Ovary (tissue), 10 donors: ENCODE measurements at places on chromosomes 12 and 14.

DNA sequence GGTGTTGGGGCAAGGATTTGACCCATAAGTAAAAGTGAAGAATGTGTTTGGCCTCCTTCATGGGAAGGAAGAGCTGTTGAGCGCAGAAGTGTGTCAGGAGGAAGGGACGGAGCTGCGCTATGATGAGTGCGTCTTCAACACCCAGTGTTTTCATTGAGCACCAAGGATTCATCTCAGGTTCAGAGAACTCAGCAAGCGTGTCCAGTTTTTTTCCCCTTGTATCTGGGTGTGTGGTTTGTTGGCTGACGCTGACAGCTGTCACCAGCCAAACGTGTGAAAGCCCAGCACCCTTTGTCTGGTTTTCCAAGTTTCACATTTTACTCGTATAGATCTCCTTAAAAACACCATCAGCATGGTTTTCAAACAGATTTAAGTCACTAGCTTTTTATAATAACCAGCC, 12.3 kb downstream of the EP400 start:
- DNase-seq: no peak
- no peak overlapping the region for H3K4me3 ChIP-seq
- no peaks in the 10 kb centered on the region for H3K27me3 ChIP-seq
- peaks cover 17% of the 10 kb centered on the region for H3K4me1 ChIP-seq

DNA sequence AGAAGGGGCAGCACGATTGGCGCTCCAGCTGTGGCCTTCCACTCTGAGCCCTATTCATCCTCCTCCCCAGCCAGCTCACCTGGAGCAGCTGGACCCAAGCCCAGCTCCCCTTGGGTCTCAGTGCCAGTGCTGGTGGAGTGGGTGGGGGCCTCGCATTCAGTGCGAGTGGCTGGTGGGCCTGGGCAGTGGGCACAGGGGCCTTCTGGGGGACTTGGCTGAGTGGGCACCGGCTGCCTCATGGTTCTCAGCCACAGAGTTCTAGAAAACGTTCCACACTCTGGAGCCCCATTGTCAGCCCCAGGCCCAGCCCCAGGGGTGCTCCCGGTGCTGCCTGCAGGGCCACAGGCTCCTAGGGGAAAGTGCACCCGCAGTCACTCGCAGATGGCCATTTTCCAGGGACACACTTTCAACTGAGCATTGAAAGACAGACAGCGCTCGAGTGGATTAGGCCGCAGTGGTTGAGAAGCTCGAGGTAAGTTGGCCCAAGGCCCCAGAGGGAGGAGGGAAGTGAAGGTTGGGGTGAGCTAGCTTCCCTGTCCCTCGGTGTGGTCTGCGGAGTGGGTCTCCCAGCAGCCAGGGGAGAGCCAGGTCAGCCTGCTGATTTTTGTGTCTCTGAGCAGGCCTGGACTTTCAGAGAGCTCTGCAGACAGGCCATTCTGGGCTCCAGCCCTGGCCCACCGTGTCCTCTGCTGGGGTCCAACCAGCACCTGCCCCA, 3.8 kb downstream of the CLBA1 start:
- no peak overlapping the region for H3K4me3 ChIP-seq
- H3K27me3 ChIP-seq: no peaks in the 10 kb centered on the region
- H3K4me1 ChIP-seq: peaks cover 4% of the 10 kb centered on the region
- DNase-seq: no peak
- no peak overlapping the region for H3K27ac ChIP-seq
- H3K36me3 ChIP-seq: no peaks in the 10 kb centered on the region

- H3K4me1 ChIP-seq: no peaks in the 10 kb centered on the region
- H3K36me3 ChIP-seq: no peaks in the 10 kb centered on the region
- H3K27me3 ChIP-seq: no peaks in the 10 kb centered on the region
- H3K4me3 ChIP-seq: no peak overlapping the region
- no peak overlapping the region for H3K27ac ChIP-seq
- no peak for DNase-seq
Measured at GRCh38 chr12:78239544-78239943, 408.9 kb downstream of the NAV3 start.

- no peak overlapping the region for H3K4me3 ChIP-seq
- H3K4me1 ChIP-seq: no peaks in the 10 kb centered on the region
- DNase-seq: no peak
- H3K36me3 ChIP-seq: no peaks in the 10 kb centered on the region
- H3K27ac ChIP-seq: no peak overlapping the region
Measured at GRCh38 chr14:31070431-31070830, 44.3 kb upstream of the STRN3 start.

DNA sequence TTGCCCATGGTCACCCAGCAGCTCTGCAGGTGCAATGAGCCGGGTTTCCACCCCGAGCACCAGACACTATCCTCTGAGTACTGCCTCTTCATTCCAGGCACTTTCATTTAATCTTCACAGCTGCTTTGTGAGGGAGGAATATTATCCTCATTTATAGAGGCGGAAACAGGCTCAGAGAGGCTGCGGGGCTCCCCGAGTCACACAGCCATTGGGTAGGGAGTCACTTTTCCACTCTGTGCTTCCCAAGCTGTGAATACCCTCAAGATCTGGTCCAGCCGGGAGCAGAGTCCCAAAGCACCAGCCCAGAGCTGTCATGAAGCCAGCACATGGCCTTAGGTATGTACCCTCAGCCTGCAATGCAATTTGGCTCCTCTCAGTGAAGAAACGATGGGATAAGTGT, 51.7 kb upstream of the RIN3 start:
- no peaks in the 10 kb centered on the region for H3K27me3 ChIP-seq
- no peaks in the 10 kb centered on the region for H3K4me1 ChIP-seq
- H3K27ac ChIP-seq: no peak overlapping the region
- H3K36me3 ChIP-seq: no peaks in the 10 kb centered on the region
- no peak for DNase-seq

DNA sequence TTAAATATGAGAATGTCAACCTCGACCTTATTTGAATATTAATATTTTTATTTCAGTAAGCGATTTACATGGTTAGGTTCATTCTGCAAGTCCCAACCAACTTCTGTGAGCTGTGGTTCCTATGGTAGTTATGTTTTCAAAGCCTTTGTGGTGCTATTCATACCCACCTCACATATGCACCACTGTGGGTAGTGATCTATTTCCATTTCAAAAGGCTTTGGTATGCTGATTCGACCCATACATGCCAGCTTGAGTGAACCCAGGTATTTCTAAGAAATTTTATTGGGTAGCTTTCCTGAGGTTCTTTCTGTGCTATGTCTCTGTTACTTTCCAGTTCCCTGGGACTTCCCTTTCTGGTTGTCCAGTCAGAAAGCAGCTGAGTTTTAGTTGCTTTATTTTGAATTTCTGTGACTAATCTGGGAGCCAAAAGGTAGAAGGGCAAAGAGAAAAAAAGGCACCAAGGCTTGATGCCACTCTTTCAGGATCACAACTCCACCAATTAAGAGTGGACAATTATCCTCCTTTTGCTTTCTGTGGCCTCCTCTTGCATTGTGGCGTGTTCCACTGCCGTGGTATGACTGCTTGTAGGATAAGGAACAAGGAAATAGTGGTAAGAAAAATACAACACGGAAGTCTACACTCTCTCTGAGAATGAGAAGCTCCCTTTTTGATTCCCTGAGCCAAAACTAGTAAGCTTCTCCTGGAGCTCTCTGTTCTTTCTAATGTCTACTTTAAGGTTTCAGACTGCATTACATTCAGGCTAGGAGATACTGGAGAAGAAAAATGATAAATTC, 729.1 kb downstream of the NOVA1 start:
- no peak overlapping the region for H3K27ac ChIP-seq
- no peaks in the 10 kb centered on the region for H3K36me3 ChIP-seq
- H3K4me1 ChIP-seq: no peaks in the 10 kb centered on the region

DNA sequence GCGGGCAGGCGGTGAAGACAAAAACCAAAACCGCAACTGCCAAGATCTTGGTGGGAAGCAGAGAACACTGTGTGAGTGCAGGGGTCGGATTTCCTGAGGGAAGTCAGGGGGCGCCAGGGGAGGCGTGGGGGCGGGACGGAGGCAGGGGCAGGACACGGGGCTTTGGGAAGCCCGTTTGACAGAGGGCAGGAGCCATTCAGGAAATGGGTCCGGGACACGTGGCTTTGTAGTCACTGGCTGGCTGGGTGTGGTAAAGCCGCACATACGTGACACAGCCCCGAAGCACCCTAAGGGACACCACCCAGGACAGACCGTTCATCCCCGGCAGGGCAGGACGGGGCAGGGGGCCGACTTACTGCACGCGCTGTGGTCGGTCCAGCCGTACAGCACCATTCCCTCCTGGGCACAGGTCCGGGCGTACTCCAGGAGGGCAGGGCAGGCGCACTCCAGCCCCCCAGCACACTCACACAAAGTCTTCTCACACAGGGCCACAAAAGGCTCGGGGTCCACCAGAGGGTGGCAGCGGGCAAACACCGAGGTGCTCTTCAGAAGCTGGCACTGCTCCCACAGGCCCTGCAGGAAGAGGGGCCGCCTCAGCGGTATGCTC, 49.4 kb downstream of the VWF start:
- H3K36me3 ChIP-seq: no peaks in the 10 kb centered on the region
- no peak overlapping the region for H3K27ac ChIP-seq
- no peak overlapping the region for H3K4me3 ChIP-seq
- H3K4me1 ChIP-seq: no peaks in the 10 kb centered on the region
- DNase-seq: no peak

GRCh38 chr14:104370256-104370870, 209.2 kb upstream of the C14orf180 start:
- H3K27ac ChIP-seq: no peak overlapping the region
- no peak for DNase-seq
- H3K36me3 ChIP-seq: no peaks in the 10 kb centered on the region
- H3K4me1 ChIP-seq: no peaks in the 10 kb centered on the region
- H3K4me3 ChIP-seq: no peak overlapping the region
- H3K27me3 ChIP-seq: no peaks in the 10 kb centered on the region

DNA sequence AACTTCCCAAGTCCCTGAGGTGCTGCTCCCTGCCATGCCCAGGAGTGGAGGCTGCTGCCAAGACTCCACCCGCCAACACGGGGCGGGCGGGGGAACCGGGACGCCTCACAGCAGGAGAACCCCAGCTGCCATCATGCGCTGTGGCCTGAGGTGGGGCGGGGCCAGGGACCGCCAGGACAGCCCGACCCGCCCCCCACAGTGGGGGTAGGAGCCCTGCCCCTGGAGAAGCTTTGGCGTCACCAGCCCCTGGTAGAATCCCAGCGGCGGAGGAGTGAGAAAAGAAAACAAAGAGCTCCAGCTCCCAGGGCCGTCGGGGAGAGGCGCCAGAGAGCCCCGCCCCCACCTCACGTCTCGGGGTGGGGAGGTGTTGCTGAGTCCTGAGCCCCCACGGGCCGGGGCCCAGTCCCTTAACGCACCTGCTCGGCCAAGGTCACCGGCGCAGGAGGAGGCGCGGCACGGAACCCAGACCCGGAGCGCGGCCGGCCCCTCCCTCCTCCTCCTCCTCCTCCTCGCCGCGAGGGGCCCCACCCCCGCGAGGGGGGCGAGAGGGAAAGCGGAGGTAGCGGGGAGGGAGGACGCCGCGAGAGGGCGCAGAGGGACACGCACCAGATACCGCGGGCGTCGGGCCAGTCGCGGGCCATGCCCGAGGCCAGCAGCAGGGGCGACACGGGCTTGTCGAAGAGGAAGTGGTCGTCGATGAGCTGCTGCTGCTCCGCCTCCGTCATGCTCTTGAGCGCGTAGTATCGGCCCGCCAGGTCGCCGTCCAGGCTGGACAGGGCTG, 1.8 kb downstream of the CKB start:
- peak overlapping the region; percentile 66 for H3K27ac ChIP-seq
- H3K27me3 ChIP-seq: no peaks in the 10 kb centered on the region
- peaks cover 10% of the 10 kb centered on the region for H3K4me1 ChIP-seq

DNA sequence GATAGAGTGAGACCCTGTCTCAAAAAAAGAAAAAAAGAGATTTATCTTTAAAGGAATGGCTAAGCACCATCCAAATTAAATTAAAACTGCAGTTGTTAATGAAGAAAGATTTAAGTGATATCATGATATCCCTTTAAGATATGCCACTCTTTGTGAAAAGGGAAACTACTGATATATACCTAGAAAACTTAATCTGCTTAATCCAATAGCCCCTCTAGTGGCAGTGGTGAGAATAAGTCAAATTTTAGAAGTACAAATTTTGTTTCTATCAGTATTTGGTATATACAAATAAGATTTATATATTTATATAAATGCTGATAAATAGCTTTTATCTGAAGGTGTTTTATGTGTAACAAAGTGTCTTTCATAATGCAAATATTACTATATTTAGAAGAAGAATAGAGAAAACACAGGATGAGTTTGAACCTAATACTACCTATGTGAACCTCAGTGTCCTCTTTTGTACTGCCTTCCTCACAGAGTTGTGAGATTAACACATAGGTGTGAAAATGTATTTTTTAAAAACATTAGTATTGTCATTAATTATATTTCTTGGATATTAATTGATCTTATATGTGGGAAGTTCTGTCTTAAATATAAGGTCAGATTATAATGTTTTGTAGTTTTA, 51.4 kb upstream of the GARIN2 start:
- no peak overlapping the region for H3K4me3 ChIP-seq
- H3K4me1 ChIP-seq: no peaks in the 10 kb centered on the region
- H3K36me3 ChIP-seq: no peaks in the 10 kb centered on the region
- H3K27ac ChIP-seq: no peak overlapping the region

DNA sequence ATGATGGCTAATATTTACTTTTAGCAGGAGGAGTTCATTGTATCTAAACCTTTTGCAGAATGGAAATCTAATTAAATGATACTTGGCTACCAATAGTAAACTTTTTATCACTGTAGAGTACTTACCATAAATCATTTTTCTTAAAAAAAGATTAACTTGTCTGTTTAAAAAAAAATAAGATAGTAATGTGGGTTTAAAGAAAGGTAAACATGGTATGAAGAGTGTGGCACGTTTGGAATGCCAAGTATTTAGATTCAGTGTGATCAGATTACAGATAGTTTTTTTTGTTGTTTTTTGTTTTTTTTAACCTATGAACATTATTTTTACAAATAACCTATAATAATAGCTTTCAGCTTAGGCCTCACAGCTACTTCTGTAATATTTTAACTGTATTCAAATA, 25.8 kb downstream of the KTN1 start:
- H3K36me3 ChIP-seq: no peaks in the 10 kb centered on the region
- no peaks in the 10 kb centered on the region for H3K27me3 ChIP-seq
- no peak for DNase-seq

GRCh38 chr12:22729957-22730443, 105.0 kb downstream of the ETNK1 start:
- H3K4me1 ChIP-seq: peaks cover 8% of the 10 kb centered on the region
